ENCODE measurements at places on chromosomes 2 and 18. TPM values are rescaled to one million over a fixed set of nuclear protein-coding genes. Genes with fewer than 3 reads are reported as not detected.
A peak's percentile ranks its signal among the peaks of the same experiment; 100 is the strongest.

GRCh38 chr18:76281565-76281964 lies 213.5 kb downstream of the ZNF516 start:
- no peak for DNase-seq

GRCh38 chr2:96164459-96165184 lies 19.4 kb upstream of the DUSP2 start:
- DNase-seq = peak; percentile 86

DNA sequence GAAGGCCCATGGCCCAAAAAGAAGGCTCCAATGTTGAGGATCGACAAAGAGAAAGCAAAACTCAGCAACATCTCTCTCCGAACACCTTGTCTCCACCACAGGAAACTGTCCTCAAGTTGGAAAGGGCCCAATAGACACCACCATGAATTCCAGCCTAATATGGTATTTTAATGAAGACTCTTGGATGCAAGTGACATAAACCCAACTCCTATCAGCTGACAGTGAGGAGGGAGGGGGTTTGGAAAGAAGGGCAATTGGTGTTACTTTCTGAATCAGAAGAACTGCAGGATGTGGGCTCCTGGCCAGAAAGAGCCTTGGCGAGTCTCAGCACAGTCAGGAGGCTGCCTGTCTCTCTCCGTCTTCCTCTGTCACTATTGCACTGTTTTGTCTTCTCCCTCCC lies 40.3 kb upstream of the SIGLEC15 start:
- DNase-seq = peak; percentile 55

DNA sequence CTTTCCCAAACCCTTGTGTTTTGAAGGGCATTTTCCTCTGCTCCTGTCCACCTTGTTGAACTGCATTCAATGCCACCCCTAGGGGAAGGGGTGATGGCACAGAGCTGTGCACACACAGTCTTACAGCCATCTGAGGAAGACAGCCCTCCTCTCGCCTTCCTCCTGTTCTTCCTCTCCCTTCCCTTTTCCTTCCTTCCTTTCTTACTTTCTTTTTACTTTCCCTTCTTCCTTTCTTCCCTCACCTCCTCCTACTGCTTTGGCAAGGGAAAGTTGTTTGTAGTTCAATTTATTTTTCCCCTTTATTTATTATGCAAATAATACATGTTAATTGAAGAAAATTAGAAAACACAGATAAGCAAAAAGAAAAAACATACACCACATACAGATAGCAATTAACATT lies 99.4 kb downstream of the CDH20 start:
- no peak for DNase-seq

- no peak for DNase-seq
Observed at GRCh38 chr2:108074946-108075345, 88.6 kb downstream of the SLC5A7 start.

DNA sequence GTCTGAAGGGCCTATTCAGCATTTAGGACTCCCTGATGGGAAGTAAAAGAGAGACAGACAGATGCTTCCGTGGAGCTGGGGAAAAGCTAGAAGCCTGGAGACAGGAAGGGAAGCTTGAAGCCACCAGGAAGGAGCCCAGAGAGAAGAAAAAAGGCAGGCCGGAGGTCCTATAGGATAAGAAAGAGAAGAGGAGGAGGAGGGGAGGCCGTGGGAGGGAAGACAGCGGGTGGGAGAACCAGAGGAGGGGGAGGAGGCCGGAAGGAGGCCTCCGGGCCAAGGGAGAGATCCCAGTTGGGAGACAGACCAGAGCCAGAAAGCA lies 107.1 kb upstream of the PKDCC start:
- DNase-seq = no peak

The CYTIP gene
- total RNA-seq = 222 TPM

The CIB4 gene
- total RNA-seq = not detected

The DSC1 gene
- 0.16 TPM for total RNA-seq

The SESTD1 gene
- 15.7 TPM for total RNA-seq

The MYOM1 gene
- 1.5 TPM for total RNA-seq

Measured in activated CD8-positive, alpha-beta T cell treated with anti-CD3 and anti-CD28 coated beads, Interleukin-2, amount 10 ng/mL, durations not matched to agents 7 days and 5 days (primary cell).